ENCODE measurements at places on chromosomes 1 and 21.
A peak's percentile ranks its signal among the peaks of the same experiment; 100 is the strongest.

DNA sequence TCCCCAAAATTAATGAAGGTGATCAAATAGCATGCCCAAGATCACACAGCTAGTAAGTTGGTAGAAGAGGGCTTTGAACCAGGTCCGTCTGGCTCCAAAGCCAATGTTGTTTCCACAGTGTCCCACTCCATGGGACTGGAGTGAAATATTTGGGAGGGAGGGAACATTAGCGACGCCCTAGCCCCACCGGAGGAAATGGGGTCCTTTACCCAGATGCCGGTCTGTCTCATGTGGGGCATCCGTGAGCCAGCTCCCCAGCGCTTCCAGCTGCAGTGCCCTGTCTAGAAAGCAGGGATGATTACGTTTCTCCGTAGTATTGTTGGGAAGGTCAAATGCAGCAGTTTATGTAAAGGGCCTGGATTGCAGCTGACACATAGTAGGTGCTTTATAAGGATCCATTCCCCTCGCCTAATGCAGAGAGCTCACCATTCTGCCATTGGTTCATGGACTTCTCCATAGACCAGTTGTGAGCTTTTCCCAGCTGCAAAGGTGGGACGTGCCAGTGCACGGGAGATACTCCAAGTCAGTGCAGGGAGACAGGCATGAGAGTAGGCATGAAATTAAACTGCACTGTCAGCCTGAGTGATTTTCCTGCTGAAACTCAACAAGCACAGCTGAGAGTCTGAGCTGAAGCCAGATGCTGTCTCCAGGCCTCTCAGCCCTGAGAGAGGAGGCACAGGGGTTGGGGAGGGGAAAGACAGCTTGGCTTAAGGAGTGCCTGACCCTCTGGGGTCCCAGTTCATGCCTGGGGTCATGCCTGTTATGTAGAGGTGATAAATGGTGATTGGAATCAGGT lies 24.7 kb downstream of the QSOX1 start:
- DNase-seq = no peak

DNA sequence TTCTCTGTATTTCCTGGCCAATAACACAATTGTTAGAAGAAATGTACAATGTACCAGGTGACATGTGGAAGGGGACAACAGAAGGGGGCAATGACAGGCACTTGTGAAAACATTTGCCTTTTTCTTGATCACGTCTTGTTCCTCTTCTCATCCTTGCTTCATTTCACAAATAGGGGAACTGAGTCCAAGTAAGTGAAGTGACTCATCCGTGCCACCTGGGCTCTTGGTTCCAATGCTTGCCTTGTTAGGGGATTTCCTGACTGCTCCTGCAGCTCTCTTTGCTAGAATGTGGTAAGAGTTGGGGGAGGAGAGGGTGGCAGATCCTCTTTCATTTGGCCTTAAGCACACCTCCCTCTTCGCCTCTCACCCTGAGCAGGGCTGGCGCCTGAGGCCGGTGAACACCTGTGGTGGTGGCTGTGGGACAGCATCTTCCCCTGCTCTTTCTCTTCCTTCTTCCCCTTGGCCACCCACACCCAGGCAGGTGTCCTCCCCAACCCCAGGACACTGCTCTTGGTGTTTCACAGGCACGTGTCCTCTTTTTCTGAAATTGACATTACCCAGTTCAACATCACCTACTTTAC lies 2.2 kb upstream of the RHEX start:
- no peak for DNase-seq

DNA sequence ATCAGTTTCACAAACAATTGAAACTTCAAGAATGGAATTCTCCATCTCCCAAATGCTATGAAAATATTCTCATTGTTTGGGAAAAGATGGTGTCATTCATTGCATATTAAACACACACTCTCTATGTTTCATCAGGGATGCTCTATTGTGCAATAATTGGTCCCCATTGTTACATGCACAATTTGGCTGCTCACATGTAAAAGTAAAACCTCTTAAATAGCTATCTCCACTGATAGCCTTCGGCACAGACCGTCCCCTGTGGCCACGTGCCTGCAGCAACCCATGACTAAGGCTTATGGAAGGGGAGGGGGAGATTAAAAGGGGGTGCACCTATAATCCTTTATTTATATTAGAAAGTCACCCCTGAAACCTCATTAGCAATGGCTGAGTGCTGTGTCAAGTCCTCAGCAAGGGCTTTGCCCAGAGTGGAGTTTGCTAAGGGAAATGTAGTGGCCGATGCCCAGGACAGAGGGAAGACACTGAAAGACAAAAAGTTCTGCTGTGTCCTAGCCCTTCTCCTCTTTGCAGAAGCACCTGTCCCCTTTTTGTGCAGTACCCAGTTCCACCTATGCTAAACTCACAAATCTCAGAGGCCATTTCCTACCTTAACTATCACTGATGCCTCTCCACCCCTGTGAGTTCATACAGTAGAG lies 309.6 kb upstream of the ESRRG start:
- DNase-seq = no peak

GRCh38 chr21:18759751-18760161 lies 356.2 kb upstream of the TMPRSS15 start:
- DNase-seq = no peak

DNA sequence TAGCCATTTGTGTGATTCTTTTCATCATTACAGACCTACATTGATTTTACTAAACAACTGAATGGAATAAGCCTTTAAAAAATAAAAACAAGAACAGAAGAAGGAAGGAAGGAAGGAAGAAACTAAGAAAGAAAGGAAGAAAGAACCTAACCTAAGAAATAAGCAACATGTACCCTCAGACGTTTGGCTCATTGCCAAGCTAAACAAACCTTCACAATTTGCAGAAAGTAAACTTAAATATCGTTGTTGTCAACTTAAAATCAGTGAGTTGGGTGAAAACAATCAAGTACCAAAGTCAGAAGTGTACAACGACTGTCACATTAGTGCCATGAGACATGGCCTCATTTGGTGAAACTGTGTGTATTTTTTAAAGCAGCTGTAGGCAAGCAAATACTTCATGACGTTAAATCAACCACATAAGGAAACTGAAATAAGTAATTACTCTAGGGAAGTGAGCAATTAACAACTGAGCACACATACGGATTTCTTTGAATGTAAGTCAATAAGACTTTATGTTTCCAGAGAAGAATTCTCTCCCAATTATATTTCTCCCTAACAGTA lies 313.1 kb upstream of the TMPRSS15 start:
- no peak for DNase-seq

GRCh38 chr1:58893257-58893869 lies 109.5 kb upstream of the JUN start:
- no peak for DNase-seq

GRCh38 chr1:207279652-207280051 lies 41.8 kb upstream of the CD55 start:
- DNase-seq = no peak

GRCh38 chr1:176448340-176448739 lies 14.6 kb upstream of the PAPPA2 start:
- no peak for DNase-seq

DNA sequence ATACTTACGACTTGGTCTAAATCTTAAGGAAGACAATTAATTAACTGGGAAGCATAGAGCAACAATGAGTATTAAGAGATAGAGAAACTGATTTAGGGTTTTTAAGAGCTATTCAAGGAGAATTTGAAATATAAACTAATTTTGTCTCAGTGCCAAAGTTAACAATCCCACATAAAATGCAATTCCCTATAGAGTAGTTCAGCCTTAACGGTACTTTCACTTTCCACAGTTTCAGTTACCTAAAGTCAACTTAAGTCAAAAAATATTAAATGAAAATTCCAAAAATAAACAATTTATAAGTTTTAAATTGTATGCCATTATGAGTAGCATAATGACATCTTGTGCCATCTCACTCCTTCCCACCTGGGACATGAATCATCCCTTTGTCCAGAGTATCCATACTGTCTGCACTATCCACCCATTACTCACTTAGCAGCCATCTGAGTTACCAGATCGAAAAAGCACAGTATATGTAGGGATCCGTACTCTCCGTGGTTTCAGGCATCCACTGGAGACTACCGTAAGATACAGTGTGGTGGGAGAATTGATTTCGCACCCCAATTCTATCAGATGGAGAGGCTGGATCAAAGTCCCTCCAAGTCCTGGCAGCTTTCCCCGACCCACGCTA lies 4.8 kb upstream of the SARS1 start:
- peak; percentile 26 for DNase-seq

GRCh38 chr1:189513091-189513490 lies 964.6 kb downstream of the BRINP3 start:
- no peak for DNase-seq

GRCh38 chr1:67635055-67635809 lies 49.8 kb upstream of the GADD45A start:
- no peak for DNase-seq

GRCh38 chr1:62637392-62638105 lies 40.2 kb downstream of the ANGPTL3 start:
- DNase-seq = no peak

GRCh38 chr1:172733815-172734214 lies 74.9 kb downstream of the FASLG start:
- no peak for DNase-seq

GRCh38 chr1:113662101-113662500 lies 97.2 kb downstream of the PHTF1 start:
- DNase-seq = no peak

- peak; percentile 78 for DNase-seq
Observed at GRCh38 chr1:192045131-192045530, 113.1 kb upstream of the RGS18 start.

- no peak for DNase-seq
Observed at GRCh38 chr1:167428395-167428794, 89.9 kb downstream of the CD247 start.

GRCh38 chr1:151289080-151289935 lies 7.2 kb downstream of the ZNF687 start:
- no peak for DNase-seq

GRCh38 chr1:39411526-39412478 lies 79.6 kb upstream of the BMP8A start:
- DNase-seq = peak; percentile 26

GRCh38 chr1:85078903-85079302 lies 30.6 kb upstream of the MCOLN3 start:
- DNase-seq = peak; percentile 16

- DNase-seq = no peak
Observed at GRCh38 chr1:111199881-111200801, at the start of gene DENND2D. TSS of gene DENND2D (minus strand) at chr1:111200646. CDS start at chr1:111200459, 187 bp downstream.

- no peak for DNase-seq
Observed at GRCh38 chr1:218323568-218324225, 21.4 kb upstream of the TGFB2 start.

- no peak for DNase-seq
Observed at GRCh38 chr1:27451343-27451742, 38.6 kb downstream of the WASF2 start.

GRCh38 chr21:34100790-34101189 lies 27.4 kb downstream of the MRPS6 start:
- DNase-seq = no peak

- DNase-seq = no peak
Observed at GRCh38 chr1:185984113-185984836, 250.1 kb downstream of the HMCN1 start.

All from fibroblast of skin of right quadriceps (primary cell).